Suppressor macrophage treated with lipopolysaccharide for 1 hour (primary cell): ENCODE measurements at places on chromosomes 4 and X.
A peak's percentile ranks its signal among the peaks of the same experiment; 100 is the strongest.

- DNase-seq = no peak
Measured at GRCh38 chr4:116150152-116150551, 935.2 kb downstream of the TRAM1L1 start.

DNA sequence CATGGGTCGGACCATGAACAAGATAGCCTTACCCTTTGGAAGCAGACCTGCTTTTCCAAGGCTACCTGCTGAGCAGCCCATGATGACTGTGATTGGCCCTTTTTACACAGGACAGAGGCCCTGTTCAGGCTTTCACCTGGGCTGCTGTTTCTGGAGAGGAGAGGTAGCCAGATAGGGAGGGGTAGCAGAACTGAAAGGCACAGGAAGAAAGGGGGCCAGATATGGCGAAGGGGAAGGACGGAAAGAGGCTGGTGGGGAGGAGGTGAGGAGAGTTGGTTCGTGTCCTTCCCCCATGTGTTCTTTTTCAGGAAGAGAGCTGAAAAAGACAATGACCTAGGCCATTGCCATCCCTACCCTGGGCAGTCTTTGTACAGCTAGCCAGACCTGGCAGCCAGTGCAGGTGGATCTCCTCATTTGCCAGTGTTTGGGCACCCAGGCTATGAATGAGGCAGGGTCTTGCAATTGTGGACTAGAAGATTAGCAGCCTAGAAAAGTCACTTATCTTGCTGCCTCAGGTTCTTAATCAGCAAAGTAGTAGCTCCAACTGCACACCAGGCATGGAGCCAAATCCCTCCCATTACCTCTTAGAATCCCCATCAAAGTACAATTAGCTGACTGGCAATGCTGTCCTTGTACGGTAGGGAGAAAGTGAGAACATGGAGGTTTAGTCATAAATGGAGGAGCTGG is 139.6 kb downstream of the AMMECR1 start:
- no peak for DNase-seq

GRCh38 chrX:47628982-47629381 is 748 bp downstream of the CFP start:
- DNase-seq = peak; percentile 76

GRCh38 chrX:108439961-108440696 is 491 bp downstream of the COL4A5 start:
- no peak for DNase-seq

- no peak for DNase-seq
Measured at GRCh38 chr4:30945586-30945985, 225.4 kb downstream of the PCDH7 start.

- DNase-seq = peak; percentile 24
Measured at GRCh38 chrX:51641421-51642021, 22.8 kb upstream of the CENPVL3 start.

- no peak for DNase-seq
Measured at GRCh38 chrX:106932960-106933537, 12.8 kb downstream of the CLDN2 start.

DNA sequence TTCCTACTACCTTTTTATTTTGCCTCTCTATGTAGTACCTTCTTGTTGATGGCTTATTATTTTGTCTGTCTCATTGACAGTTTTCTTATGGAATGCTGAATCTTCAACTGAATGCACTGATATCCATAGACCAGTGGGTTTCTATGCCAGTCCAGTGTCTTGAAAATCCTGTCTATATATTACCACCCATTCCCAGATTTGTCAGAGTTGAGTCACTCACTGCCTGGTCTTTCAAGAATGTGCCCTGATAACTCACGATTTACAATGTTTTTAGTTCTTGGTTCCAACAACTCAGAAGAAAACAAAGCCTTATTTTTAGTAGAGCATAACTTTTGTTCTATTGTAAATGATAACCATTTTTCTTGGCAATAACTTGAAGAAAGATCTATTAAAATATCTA is 606.0 kb upstream of the PITX2 start:
- no peak for DNase-seq

- DNase-seq = peak; percentile 5
Measured at GRCh38 chr4:183447646-183448045, 3.2 kb downstream of the CDKN2AIP start.

DNA sequence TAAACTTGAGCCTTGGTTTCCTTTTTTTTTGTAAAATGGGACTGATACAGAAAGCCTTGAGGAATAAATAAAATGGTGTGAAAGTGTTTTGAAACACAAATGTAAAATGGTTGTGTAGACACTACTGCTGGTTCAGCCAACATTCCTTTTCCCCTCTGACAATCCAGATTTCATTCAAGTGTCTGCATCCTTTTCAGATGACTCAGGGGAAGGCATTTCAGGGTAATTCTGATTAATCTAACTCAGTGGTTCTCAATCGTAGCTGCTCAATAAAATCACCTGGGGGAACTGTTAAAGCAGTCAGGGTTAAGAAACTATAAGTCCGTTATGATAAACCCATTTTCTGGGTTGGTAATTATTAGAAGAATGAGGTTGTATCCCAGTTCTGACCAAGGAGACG is 4.6 kb downstream of the ARHGAP10 start:
- DNase-seq = no peak

GRCh38 chr4:141851246-141851891 is 215.0 kb downstream of the IL15 start:
- DNase-seq = no peak

DNA sequence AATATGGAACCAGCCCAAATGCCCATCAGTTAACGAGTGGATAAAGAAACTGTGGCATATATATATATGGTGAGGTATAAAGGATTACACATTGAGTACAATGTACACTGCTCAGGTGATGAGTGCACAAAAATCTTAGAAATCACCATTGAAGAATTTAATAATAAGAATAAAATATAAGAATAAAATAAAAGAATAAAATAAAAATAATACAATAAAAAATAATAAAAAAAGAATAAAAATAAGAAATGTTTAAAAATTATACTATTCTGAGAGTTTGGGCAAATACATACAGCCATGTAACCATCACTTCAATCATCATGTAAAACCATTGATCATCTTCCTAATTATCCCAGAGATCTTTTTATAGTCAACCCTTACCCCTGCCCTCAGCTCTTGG is 173.5 kb downstream of the AWAT2 start:
- no peak for DNase-seq

- DNase-seq = no peak
Measured at GRCh38 chr4:28436191-28437080, 1575.8 kb downstream of the STIM2 start.

DNA sequence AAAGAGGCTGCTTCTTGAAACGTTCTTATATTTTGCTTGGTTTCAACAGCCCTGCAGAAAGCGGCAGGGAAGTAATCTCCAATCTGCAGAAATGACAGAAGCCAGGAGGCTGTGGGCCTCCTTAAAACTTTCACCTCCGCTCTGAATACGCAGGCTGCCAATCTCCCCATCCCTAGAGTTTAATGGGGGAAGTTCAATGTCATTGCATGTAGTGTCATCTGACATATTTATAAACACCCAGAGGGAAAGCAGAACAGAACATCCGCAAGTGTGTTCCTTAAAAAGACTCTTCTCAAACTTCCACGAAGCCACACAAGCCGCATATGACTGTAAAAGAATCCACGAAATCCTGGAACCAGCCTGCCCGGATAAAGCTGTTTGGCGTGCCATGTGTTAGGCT is 148.8 kb upstream of the TBL1X start:
- peak; percentile 78 for DNase-seq

GRCh38 chr4:125582302-125582701 is 267.5 kb downstream of the FAT4 start:
- no peak for DNase-seq

GRCh38 chr4:7320206-7320797 is 114.4 kb downstream of the PSAPL1 start:
- DNase-seq = no peak

GRCh38 chr4:1731180-1731579 is 9.9 kb downstream of the TACC3 start:
- DNase-seq = no peak

GRCh38 chr4:105619188-105619931 is 66.9 kb downstream of the ARHGEF38 start:
- DNase-seq = no peak
